ENCODE measurements at places on chromosomes 12 and 14.

DNA sequence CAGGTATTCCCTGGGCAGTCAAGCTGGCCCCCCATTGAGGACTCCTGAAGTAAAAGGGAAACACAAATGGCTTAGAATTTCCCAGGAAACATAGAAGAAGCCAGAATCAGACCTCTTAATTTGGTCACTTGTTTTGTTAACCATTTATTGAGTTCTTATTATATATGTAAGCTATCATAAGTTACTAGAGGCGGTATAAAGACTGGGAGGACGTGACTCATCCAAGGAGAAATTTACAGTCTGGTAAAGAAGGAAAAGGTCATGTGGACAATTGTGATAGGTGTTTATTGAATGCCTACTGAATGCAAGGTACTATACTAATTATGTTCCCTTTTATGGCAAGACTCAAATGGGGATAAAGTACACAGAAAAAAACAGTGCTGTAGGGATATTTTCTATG lies 146.7 kb downstream of the DYRK2 start:
- DNase-seq, result no peak

DNA sequence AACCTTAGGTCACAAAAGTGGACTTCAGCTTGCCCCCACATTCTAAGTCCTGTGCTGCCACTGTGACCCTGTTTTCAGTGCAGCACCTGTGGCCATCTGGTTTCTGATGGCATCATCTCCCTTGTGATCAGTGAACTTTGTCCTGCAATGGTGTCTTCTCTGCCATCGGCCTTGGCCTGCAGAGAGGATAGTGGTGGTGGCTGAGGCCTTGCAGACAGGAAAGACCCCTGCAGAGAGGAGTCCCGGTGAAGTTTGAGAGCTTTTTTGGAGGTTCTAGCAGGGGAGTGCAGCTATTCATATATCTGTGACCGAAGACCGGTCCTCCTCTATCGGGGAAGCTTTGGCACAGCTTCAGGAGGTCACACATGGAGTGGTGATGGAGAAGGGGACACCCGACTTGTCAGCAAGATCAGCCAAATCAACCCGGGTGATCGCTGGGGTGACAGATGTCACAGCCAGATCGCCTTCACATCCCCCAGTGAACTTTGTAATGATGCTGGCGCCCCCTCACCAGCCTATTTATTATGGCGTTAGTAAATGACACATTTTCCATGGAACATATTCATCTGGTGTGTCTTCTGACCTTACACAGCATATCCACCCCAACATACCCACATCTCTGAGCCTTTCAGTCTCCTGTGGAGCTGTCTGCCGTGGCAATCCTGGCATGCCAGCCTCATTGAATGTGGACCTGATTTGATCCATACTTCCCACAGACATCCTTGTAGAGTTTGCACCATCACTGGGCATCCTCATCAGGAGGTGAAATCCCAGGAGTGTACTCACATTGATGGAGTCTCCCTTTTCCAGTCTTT lies 136.1 kb downstream of the PAPOLA start:
- DNase-seq, result no peak

DNA sequence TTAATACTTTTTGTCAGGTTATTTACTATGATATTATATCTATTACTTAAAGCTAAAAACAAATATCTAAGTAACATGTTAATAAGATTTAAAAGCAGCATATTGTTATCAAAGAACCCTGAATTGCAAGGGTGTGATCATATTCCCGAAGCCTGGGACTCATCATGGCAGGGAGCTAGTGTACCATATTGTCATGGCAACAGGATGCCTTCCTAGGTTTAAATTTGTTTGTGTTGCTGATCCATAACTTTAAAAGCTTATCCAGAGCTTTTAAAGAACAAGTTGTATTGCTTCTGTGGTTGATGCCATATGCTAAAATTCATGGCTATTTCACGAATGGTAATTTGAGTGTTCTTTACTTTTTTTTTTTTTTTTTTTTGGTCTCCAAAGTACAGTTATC lies 500.5 kb downstream of the NAV3 start:
- no peak for DNase-seq

GRCh38 chr14:41235466-41235865 lies 371.2 kb upstream of the LRFN5 start:
- DNase-seq, result no peak

DNA sequence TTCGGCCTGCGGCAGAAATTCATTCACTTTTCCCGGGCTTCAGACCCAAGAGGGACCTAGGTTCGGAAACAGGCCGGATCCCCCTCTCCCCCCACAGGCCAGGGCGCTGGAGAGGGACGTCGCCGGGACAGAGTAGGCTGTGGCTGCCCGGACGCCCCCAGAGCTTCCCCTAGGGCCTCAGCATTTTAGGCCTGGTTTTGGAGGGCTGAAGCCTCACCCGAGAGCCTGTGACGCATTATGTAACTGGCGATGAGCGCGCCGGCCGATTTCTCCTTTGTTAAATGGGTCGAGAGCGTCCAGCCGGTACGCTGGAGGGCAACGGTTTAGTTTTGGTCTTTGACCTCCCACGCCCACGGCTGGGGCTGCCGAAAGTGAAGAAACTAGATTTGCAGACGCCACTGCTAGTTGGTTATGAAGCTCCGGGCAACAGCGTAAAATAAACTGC lies 657 bp downstream of the PEBP1 start:
- peak; percentile 60 for DNase-seq

- DNase-seq, result no peak
These were observed 5.9 kb upstream of the RPL41 start for GRCh38 chr12:56110571-56110970.

Measured in heart right ventricle (tissue), 16 donors.